ENCODE measurements at places on chromosomes 12 and 14.

GRCh38 chr14:105294142-105294597, 6.6 kb downstream of the BRF1 start:
- no peak for DNase-seq

GRCh38 chr14:106308839-106309389, 782.5 kb downstream of the TMEM121 start:
- no peak for DNase-seq

GRCh38 chr12:63930971-63931370, 86.5 kb downstream of the SRGAP1 start:
- peak; percentile 60 for DNase-seq

- no peak for DNase-seq
Measured at GRCh38 chr12:62879691-62880090, 55.3 kb downstream of the PPM1H start.

GRCh38 chr12:39412210-39412609, 30.7 kb downstream of the KIF21A start:
- no peak for DNase-seq

DNA sequence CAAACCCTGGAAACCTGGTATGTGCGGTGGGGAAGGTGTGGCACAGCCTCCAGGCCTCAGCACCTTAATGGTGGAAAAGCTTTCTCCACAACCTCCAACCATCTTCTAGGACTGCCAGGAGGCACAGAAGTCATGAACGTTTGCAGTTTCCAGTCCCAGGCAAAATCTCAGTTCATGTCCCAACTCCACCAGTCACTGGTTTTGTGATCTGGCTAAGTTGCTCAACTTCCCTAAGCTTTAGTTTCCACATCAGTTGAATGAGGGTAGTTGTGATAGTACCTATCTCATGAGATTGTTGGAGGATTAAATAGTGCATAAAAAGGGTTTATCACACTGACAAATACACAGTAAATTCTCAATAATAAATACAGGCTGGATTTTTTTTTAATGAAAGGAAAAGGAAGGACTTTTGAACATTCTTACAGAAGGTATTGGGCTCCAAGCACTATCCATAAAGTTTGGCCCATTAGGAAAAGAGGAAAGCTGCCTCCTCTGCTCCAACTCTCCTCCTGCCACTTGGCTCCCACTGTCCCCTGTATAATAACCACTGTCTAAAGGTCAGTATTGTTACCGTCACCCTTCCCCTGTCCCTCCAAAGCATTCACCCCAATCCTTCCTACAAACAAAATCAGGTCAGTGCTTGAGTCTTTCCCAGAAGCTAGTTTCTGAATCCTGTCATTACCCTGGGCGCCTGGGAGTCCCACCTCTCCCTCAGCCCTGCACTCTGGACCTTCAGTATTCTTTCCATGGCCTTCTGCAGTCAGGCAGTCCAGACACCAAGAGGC, 6.3 kb downstream of the PCK2 start:
- DNase-seq, result no peak

GRCh38 chr14:60632257-60632656, 17.0 kb downstream of the SIX1 start:
- DNase-seq, result no peak

DNA sequence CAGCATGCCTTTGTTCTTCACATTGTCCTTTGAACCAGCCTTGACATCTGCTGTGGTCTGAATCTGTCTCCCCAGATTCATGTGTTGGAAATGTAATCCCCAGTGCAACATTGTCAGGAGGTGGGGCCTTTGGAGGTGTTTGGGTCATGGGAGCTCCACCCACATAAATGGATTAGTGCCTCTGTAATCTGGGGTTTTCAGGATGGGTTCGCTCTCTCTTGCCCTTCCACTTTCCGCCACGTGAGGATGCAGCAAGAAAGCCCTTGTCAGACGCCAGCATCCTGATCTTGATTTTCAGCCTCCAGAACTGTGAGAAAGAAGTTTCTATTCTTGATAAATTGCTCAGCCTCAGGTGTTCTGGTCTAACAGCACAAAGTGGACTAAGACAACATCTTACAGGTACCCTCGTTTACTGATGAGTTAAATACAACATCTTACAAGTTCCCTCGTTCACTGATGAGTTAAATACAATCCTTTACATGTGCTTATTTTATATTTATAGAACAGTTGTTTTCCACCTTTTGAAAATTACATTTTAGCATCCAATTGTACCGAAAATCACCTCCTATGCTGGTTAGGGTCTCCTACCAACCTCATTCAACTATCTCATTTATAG, 54.4 kb upstream of the RIMBP2 start:
- no peak for DNase-seq

GRCh38 chr14:78403278-78403815, 233.2 kb downstream of the NRXN3 start:
- peak; percentile 6 for DNase-seq

- DNase-seq, result peak; percentile 54
Measured at GRCh38 chr14:88422919-88423650, 37.6 kb downstream of the SPATA7 start.

DNA sequence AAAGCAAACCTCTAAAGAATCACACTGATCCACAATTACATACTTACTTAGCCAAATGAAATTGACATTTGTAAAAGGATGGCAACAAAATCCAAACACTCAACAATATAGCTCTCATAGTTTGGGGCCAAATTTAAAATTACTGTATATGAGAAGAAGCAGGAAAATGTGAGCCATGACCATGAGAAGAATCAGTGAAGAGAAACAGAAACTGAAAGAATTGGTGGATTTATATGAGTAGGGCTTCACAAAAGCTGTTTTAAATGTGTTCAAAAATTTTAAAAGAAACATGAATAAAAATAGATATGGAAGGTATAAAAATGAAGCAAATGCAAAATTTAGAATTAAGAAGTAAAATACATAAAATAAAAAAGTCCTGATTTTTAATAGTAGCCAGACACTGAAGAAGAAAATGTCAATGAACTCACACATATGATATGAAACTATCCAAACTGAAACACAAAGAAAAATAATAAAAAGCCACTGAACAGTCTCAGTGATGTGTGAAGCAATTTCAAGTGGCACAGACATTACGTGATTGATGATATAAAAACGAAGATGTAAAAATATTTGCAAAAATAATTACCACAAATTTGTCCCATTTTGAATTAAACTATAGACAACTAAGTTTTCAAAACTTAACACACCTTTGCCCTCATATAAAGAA, 87.9 kb upstream of the MDGA2 start:
- DNase-seq, result no peak

- no peak for DNase-seq
Measured at GRCh38 chr12:77013091-77013490, 52.3 kb downstream of the E2F7 start.

GRCh38 chr14:21160061-21160610, 4.3 kb upstream of the OR5AU1 start:
- no peak for DNase-seq

DNA sequence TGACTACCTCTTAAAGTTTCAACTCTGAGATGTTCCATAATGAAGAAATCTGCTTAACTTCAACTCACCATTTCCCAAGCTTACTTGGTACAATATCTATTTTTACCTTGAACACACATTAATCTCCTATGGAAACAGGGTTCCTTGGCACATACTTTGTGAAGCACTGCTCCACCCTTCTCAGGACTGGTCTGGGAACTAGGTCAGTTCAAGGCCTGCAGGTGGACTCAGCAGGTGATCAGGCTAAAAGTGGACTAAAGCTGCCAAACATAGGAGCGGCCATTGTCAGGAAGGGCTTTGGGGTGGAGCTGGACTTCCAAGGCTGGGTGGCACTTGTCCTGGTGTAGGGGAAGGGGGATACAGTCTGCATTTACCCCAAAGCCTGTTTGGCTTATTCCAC, 202.3 kb downstream of the NUAK1 start:
- DNase-seq, result no peak

DNA sequence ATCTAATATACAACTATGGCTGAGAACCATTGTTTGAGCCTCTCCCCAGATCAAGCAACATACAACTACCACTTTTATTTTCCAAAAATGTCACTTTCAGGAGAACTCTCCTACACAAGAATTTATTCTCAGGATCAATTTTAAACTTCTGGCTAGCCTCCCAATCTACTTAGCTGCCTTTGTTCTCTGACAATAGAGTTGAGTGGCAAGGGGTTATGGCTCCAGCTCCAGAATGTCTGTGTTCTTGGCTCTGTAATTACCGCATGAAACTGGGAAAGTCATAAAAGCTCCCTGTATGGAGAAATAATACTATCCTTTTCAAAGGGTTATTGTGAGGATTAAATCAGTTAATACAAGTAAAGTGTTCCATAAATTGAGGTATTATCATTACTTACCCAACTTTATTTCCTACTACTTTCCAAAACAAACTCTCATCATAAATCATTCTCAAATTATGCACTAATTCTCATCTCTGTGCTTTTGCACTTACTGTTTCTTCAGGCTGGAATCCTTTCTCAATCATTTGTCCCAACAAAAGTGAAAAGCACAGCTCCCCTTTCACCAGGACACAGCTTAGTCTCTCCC, 121.9 kb downstream of the GARIN6 start:
- no peak for DNase-seq

DNA sequence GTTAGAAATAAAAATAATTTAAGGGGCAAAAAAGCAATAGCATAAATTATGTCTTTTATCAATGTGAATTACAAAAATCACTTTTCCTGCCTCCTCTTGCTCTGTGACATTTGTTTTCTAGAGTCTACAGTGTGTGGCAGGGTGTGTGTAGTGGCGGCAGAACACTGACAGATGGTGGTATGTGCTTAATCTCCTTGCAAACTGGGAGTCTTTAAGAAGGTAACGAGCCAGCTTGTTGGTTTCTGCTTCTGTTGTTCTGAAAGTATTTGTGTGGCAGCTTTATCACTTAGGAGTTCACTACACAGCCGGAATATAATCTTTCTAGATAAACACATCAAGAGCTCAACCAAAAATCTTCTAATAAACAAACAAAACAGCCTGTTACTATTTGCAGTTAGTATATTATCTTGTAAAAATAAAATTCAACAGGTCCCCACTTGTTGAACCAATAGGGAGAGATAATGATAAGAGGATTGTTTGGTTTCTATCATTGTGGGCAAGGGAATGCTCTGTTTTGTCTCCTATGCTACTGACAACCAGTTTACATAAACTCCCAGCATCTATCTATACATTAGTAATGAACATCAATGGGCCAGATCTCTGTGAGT, 13.0 kb downstream of the CDKL1 start:
- DNase-seq, result no peak

DNA sequence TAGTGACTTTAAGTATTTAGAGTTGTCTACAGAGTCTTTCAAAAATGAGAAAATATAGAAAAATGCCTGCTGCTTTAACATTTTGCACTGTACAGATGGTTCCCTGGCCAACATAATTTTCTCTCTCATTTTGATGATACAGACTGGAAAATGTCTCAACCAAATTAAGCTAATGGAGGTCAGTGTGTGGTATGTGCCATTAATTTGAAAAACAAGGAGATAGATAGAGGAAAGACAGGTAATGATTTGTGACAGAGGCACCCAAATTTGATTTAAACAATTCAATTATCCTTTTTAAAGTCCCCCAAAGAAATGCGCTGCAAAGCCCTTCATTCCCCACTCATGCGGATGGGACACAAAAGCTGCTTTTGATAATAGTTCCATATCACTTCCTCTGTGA, 140.0 kb downstream of the ASCL1 start:
- no peak for DNase-seq

- DNase-seq, result no peak
Measured at GRCh38 chr12:71371122-71371521, 68.5 kb upstream of the LGR5 start.

- no peak for DNase-seq
Measured at GRCh38 chr12:47803191-47803875, 16.4 kb downstream of the HDAC7 start.

GRCh38 chr12:132492522-132492921, 2.6 kb downstream of the FBRSL1 start:
- no peak for DNase-seq

GRCh38 chr14:65096323-65097089, 5.8 kb downstream of the MAX start:
- DNase-seq, result no peak

GRCh38 chr12:71865757-71866536, 26.4 kb downstream of the TBC1D15 start:
- no peak for DNase-seq

- no peak for DNase-seq
Measured at GRCh38 chr14:61460718-61461611, 139.6 kb downstream of the PRKCH start.

DNA sequence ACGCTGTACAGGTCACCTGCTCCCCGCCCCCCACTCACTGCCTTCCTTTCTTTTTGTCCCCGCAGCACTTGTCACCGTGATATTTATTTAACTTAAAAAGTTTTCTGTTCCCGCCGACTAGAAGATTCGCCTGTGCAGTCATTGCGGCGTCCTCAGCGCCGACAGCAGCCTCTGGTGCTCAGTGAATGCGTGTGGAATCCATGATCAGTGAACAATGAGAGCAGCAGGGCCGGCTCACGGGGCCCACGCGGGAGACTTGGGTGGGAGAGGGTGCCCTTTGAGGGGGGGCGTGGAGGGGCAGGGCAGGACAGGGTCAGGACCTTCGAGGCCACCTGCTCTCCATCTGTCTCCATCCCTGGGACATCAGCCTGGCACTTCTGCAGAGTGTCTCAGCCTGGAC, 24.5 kb downstream of the BEGAIN start:
- no peak for DNase-seq

GRCh38 chr12:75361408-75361807, 26.9 kb downstream of the GLIPR1L1 start:
- DNase-seq, result no peak

- no peak for DNase-seq
Measured at GRCh38 chr14:102095871-102096568, 9.2 kb upstream of the HSP90AA1 start.

DNA sequence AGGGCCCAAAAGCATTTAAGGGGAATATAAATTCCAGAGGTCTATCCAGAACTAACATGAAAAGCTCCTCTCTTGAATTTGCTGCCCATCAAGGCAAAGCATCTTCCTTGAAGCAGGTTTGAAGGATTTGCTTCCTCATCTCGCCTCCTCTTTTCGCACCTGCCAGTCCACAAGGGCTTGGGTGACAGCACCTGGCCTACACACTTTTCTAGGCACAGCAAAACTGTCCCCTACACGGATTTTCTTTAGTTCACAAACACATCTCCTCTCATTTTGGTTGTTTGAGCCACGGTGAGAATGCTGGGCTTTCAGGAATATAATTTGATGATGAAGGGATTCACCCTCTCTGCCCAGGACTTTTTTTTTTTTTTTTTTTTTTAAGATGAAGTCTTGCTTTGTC, 36.9 kb upstream of the ATP23 start:
- DNase-seq, result no peak

DNA sequence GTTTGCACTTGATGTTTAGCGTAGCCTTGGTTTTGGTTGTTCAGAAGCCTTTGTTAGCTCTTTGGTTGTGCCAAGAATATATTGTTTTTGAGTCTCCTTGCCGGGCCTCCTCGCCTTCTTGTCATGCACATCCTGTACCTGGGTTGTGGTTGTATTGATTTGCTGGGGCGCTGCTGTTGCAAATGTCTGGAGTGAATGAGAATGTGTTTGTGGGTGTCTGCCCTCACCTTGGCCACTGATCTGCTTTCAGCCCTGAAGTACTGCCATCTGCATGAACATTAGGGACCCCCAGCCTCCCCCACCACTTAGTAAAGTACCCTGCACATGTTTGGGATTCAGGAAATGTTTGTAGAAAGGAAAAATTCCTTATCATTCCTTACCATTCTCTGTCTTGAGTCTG, 16.5 kb downstream of the PRKCH start:
- DNase-seq, result no peak
